Omental fat pad (tissue), 4 donors: ENCODE measurements at places on chromosomes 7 and 10. TPM values are rescaled to one million over a fixed set of nuclear protein-coding genes. Genes with fewer than 3 reads are reported as not detected.

DNA sequence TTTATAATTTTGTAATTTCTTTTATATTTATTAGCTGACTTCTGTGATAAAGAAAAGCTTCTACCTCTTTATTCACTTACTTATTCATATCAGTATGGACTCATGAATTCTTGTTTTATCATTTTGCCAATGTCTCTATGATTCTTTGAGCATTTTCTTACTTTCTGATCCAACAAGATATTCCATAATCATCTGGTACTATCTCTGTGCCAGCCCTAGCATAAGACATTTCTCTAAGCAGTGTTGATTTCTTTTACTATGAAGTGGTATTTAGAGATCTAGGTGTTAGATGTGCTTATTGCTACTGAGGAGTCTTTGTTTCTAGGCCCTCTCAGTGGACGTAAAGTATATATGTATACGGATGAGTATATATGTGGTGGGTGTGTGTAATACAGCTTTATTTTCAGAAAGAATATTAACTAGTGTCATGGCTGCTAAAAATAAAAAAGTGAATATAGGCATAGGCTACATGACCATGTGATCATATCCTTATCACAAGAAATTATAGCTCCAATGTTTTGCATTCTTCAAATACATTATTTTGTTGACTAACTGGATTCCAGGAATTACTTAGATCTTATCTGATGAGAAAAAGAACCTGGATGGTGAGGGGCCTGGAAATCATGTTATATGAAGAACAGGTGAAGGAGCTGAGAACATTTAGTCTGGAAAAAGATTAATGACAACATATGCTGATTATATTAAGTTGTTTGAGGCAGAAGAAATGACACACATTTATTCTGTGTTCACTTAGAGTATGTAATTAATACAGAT is 13.1 kb downstream of the PHTF2 start:
- DNase-seq, result no peak

- no peak for DNase-seq
Measured at GRCh38 chr10:98301664-98302319, 33.8 kb upstream of the LOXL4 start.

DNA sequence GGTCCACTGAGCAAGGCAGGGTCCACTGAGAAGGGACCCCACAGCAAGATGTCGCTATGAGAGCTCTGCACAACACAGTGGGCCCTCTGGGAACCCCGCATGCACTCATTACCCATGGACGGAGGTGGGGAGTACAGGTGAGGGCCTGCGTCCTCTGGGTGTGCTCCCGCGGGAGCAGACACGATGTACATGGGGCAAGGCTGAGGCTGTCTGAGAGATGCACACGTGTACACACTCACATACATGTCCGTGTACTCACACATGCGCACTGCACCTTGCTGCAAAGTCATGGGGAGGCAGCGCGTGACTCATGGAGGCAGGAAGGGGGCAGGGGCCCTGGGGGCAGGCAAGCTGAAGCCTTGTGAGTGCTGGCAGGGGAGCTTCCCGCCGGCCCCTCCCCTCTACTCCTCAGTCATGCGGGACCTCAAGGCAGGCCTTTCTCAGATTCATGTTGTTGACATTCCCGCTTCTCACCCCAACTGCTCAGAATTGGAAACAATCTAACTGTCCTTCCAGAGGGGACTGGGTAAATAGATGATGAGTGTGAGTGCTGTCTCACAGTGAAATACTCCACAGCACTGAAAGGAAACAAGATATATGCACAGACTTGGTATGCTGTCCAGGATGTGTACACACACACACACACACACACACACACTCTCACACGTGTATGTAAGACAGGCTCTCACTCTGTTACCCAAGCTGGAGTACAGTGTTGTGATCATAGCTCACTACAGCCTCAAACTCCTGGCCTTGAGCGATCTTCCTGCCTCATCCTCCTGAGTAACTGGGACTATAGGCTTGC is 40.0 kb downstream of the GOLGA7B start:
- DNase-seq, result no peak

Gene TEX47
- not detected for total RNA-seq

Gene CYP2W1
- total RNA-seq, result not detected

Gene EBLN1
- total RNA-seq, result not detected

- no peak for DNase-seq
Measured at GRCh38 chr7:68109299-68109698, 1112.7 kb downstream of the TYW1 start.

DNA sequence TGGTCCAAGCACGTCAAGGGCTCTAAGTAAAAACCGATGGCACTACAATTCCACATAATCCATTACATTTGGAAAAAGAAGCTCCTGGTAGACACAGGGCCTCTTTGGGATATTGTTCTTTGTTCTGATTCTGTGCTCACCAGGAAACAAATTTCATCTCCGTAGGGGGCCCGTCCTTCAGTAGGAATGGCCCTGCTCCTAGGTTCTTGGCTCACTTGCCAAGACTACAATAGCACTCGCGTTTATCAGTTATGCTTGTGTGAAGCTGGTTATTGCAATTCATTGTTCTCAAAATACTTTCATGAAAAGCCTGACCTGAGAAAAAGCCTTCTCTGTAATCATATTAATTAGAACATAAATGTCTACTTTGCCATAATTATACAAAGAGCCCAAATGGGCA is 10.3 kb upstream of the ZC3HAV1L start:
- DNase-seq, result no peak

DNA sequence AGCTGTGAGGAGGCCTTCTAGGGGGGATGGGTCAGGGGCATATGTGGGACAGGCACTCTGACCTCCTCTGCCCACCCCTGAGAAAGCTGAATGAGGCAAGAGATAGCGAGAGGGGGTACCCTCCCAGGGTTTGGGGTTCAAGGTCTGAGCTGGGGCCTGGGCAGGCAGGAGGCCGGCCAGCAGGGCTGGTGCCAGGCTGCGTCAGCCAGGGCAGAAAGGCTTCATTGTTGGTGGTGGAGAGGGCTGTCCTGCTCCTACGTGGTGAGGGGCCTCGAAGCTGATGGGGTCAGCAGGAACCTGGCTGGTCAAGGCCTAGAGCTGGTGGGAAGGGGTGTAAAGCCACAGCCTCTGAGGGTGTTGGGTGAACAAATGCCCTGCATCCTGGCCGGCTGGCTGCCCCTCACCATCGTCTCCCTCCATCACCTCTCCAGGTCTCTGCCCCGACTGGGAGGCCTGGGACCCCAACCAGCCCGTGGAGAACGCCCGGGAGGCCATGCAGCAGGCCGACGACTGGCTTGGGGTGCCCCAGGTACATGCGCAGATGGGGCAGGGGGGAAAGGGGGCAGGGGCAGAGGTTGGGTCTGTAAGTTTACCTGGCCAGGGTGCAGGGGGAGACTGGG is 6.6 kb downstream of the FLNC start:
- no peak for DNase-seq

Gene FAM25G
- total RNA-seq, result not detected

DNA sequence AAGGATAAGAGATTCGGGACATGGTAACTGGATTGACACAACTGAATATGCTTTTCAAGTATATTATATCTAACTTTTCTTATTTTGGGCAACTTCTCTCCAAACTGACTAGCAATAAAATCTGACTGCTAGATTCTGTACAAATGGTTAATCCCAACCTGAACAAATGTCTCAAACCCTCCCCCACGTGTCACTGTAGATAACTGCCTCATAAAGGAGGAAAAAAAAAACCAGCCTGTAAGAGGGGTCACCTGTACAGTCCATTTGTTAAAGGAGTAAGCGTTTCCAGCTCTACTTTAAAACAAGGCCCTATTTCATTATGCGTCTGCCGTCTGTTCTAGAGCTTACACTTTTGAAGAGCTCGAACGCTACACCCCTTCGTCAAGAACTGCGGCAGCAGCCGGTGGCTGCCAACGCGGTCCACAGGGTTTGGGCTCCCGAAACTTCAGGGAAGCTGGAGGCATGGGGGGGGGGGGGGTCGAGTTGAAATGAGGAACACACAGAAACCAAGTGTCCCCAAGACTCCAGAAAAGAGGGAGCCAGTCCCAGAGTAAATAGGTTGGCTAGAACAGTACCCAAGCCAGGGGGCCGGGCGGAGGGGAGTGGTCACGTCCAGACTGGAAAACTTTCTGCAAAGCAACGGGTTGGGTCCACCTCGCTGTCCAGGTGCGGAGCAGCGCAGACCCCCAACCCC is 492 bp downstream of the COG5 start:
- DNase-seq, result peak; percentile 38

Gene CUZD1
- 0.28 TPM for total RNA-seq

DNA sequence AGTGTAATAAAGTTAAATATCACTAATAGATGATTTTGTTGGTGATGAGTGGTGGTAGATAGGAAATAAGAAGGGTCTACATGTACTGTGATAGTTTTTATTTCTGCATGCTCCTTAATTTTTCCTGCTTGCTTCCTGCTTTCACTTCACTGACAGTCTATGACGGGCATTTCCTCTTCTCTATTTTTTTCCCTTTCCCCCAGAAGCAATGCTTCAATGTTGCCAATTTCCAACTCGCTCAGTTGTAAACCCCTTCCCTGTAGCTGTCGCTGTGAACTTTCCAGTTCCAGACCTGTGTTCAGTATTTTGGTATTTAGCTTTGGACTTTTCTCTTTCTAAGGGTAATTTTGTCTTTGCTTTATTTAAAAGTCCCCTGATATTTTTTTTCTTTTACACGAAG is 123.5 kb upstream of the AGR3 start:
- no peak for DNase-seq

Gene NPFFR1
- total RNA-seq, result not detected

GRCh38 chr7:139848274-139848673 is 19.2 kb downstream of the TBXAS1 start:
- DNase-seq, result no peak

GRCh38 chr7:79930604-79931003 is 204.0 kb upstream of the GNAI1 start:
- DNase-seq, result no peak

DNA sequence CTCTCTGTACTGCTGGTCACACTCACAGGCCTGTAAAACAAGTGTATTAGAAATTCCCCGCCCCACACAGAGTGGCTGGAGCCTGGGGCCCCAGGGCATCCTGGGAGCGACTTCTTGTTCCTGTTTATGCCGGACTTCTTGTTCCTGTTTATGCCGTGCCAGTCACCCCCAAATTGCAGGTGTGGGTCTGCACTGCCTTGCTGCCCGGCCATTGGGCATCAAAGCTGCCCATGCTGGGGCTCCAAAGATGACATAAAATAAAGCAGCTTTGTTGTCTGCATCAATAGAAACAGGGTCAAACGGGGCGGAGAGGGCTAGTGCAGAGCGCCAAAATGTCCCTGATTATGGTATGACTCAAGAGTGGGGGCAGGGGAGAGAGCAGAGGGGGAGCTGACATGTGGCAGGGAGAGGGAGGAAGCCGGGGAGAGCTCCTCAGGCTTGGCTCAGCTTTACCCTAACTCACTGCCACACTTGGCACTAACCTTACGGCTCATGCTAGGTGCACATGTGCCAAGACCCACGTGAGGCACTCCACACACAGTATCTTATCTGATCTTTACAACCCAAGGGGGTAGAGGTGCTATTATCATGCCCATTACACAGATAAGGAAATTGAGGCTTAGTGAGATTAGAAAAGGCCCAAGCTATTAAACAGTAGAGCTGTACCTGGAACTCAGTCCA is 98.4 kb downstream of the PIP4K2A start:
- no peak for DNase-seq
